ENCODE measurements at places on chromosomes 12 and 14. TPM values are rescaled to one million over a fixed set of nuclear protein-coding genes. Genes with fewer than 3 reads are reported as not detected.

The GPR33 gene
- not detected for total RNA-seq

DNA sequence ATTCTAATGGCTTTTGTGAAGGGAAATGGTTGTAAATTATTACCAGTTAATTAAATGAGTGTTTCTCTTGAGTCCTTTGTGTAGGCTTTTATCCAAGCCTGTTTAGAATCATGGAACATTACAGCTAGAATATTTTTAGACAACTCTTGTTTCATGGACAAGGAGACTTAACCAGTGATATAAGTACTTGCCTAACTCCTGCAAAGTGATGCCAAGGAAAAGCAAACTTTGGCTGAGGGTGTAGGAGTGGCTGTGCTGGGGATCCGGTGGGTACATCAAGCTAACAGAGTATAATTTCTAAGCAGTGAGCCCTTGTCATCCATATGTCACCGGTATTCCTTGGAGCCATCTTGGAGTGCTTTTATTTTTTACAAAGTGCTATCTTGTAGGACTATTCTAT, 61.5 kb downstream of the PRKCH start:
- peaks cover 8% of the 10 kb centered on the region for H3K27me3 ChIP-seq
- H3K4me3 ChIP-seq, result no peak overlapping the region
- DNase-seq, result no peak
- H3K27ac ChIP-seq, result no peak overlapping the region

The PPTC7 gene
- total RNA-seq, result 34.5 TPM

- H3K27ac ChIP-seq, result no peak overlapping the region
- H3K4me1 ChIP-seq, result no peaks in the 10 kb centered on the region
- H3K27me3 ChIP-seq, result peaks cover 10% of the 10 kb centered on the region
- DNase-seq, result no peak
- no peak overlapping the region for H3K4me3 ChIP-seq
- H3K36me3 ChIP-seq, result no peaks in the 10 kb centered on the region
Observed at GRCh38 chr12:70643939-70644338, 6.7 kb upstream of the PTPRB start.

DNA sequence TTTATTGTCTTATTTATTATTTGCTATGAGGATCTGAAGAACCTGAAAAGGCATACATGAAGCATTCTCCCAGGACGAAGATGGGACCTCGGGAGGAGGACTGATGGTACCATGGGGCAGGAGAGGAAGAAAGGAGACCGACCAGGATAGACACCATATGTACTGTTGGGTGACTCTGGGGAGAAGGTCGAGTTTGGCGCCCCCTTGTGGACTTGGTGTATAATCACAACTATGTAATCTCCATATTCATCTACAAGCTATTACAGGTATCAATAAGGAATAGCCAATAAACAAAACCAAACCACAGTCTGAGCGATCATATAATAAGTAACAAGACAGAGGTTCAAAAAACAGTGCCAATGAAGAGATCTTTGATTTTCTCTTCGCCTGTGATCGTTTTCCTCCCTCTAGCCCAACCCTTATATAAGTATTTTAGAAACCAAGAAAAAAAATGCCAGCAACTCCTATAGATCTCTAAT, 139.1 kb downstream of the SPTSSA start:
- no peaks in the 10 kb centered on the region for H3K36me3 ChIP-seq
- no peaks in the 10 kb centered on the region for H3K4me1 ChIP-seq
- peak; percentile 37 for DNase-seq
- H3K27me3 ChIP-seq, result peaks cover 6% of the 10 kb centered on the region

DNA sequence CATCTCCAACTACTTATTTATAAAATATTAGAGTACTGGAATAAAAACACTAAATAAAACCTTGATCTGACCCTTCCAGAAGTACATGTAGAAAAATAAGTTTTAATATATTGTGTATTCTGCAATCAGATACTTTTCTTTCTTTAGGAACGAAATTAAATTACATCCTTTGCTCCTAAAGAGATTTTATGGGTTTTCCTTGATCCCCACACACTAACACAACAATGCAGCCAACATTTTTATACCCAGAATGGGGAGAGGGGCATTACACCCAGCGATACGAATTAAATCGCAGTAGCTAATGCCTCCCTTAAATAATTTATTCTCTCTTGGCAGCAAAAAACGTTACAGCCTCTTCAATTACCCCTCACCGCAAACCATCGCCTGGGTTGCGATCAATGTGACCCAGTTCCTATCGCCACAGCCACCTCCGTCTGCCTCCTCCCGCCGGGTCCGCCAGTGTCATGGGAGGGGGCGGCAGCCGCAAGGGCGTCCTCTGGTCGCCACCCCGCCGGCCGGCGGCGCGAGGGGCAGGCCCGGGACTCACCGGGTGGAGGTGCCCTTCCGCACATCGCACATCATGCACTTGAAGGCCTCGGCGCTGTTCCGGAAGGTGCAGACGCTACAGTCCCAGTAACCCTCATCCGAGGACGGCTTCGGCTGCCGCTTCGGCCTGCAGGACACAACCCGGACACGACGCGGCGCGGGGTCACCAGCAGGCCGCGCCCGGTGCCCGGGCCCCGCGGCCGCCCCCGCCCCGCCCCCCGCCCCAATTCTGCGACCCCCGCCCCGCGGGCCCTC, 796 bp downstream of the YAF2 start:
- peak; percentile 69 for DNase-seq
- H3K4me1 ChIP-seq, result peaks cover 37% of the 10 kb centered on the region
- H3K27me3 ChIP-seq, result no peaks in the 10 kb centered on the region
- H3K27ac ChIP-seq, result peak overlapping the region; percentile 92
- H3K4me3 ChIP-seq, result peak overlapping the region; percentile 93

DNA sequence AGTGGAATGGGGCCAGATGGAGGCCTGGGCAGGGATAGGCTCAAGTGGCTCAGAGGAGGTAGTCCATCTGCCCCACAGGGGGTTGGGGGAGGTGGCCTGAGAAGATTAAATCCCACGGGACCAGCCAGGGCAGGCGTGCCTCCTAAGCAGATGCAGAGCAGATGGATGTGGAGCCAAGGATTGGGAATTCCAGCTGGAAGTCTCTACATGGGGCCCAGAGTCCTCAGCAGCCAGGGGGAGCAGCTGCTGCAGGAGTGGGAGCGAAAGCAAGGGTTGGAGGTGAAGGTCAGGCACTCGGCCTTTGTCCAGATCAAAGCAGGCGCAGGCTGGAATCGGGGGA, 42.4 kb upstream of the VRK1 start:
- no peak overlapping the region for H3K4me3 ChIP-seq
- no peak overlapping the region for H3K27ac ChIP-seq
- no peaks in the 10 kb centered on the region for H3K4me1 ChIP-seq
- no peak for DNase-seq

- no peaks in the 10 kb centered on the region for H3K27me3 ChIP-seq
- no peaks in the 10 kb centered on the region for H3K36me3 ChIP-seq
- no peak overlapping the region for H3K27ac ChIP-seq
- no peaks in the 10 kb centered on the region for H3K4me1 ChIP-seq
- no peak overlapping the region for H3K4me3 ChIP-seq
- no peak for DNase-seq
Observed at GRCh38 chr14:33118668-33119067, 180.0 kb downstream of the NPAS3 start.

DNA sequence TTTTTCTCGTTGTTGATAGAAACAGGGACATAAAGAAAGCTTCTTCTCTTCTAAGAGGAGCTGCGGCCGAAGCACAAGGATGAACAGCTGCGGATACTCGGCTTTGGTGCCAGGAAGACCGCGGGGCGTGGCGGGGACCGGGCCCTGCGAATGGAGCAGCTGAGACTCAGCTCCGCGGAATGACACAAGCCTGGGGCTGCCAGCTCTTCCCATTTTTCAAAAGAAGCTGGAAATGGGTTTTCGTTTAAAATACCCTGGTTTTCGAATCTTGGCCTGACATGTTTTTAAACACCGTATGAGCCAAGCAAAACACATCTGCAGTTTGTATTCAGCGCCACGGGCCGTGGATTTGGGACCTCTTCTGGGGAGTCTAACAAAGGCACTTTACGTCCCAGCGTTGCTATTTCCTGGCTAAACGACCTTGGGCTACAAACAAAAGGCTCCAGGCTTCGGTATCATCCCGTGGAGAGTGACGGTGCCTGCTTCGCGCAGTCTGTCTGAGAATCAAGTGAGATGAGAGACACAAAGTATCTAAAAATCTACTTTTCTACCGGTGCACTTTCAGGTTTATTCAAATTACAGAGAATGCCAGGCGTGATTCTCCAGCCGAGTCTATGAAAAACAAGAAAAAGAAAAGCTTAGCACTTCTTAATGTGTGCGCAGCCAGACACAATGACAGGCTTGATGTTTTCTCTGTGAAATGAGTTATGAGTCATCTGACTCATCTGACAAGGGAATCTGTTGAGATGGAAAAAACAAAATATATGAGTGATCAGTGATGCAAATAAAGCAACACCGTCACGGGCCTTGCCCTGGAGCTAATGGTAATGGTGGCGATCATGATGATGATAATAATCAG, 114.0 kb upstream of the TMEM132D start:
- H3K27ac ChIP-seq, result no peak overlapping the region
- peaks cover 6% of the 10 kb centered on the region for H3K27me3 ChIP-seq
- H3K36me3 ChIP-seq, result no peaks in the 10 kb centered on the region
- H3K4me1 ChIP-seq, result no peaks in the 10 kb centered on the region
- no peak for DNase-seq

The AJUBA gene
- 0.67 TPM for total RNA-seq

DNA sequence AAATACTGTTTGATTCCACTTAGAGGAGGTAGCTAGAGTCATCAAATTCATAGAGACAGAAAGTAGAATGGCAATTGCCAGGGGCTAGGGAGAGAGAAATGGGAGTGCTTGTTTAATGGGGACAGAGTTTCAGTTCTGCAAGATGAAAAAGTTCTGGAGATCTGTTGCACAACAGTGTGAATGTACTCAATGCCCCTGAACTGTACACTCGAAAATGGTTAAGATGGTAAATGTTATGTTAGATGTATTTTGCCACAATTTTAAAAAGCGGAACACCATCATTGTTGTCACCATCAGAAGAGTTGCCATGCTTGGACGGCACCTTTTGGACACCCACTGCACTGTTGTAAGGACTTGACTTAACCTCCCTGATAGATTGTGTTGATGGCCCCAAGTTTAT, 106.9 kb downstream of the SCARB1 start:
- H3K36me3 ChIP-seq, result no peaks in the 10 kb centered on the region
- no peak overlapping the region for H3K27ac ChIP-seq
- H3K4me3 ChIP-seq, result no peak overlapping the region
- peaks cover 41% of the 10 kb centered on the region for H3K27me3 ChIP-seq
- no peak for DNase-seq
- peaks cover 4% of the 10 kb centered on the region for H3K4me1 ChIP-seq

- H3K27me3 ChIP-seq, result no peaks in the 10 kb centered on the region
- DNase-seq, result no peak
- H3K36me3 ChIP-seq, result peaks cover 45% of the 10 kb centered on the region
- peaks cover 35% of the 10 kb centered on the region for H3K4me1 ChIP-seq
Observed at GRCh38 chr12:40313928-40314327, 89.1 kb downstream of the LRRK2 start.

- peaks cover 9% of the 10 kb centered on the region for H3K4me1 ChIP-seq
- no peak for DNase-seq
- H3K36me3 ChIP-seq, result no peaks in the 10 kb centered on the region
- H3K27me3 ChIP-seq, result peaks cover 46% of the 10 kb centered on the region
- no peak overlapping the region for H3K4me3 ChIP-seq
Observed at GRCh38 chr14:69487226-69487625, 2.7 kb downstream of the PLEKHD1 start.

Measured in activated B cell treated with CpG ODN at 0.5 μM for 24 hours (primary cell).